ENCODE measurements at places on chromosomes 12 and 14.
A peak's percentile ranks its signal among the peaks of the same experiment; 100 is the strongest.

DNA sequence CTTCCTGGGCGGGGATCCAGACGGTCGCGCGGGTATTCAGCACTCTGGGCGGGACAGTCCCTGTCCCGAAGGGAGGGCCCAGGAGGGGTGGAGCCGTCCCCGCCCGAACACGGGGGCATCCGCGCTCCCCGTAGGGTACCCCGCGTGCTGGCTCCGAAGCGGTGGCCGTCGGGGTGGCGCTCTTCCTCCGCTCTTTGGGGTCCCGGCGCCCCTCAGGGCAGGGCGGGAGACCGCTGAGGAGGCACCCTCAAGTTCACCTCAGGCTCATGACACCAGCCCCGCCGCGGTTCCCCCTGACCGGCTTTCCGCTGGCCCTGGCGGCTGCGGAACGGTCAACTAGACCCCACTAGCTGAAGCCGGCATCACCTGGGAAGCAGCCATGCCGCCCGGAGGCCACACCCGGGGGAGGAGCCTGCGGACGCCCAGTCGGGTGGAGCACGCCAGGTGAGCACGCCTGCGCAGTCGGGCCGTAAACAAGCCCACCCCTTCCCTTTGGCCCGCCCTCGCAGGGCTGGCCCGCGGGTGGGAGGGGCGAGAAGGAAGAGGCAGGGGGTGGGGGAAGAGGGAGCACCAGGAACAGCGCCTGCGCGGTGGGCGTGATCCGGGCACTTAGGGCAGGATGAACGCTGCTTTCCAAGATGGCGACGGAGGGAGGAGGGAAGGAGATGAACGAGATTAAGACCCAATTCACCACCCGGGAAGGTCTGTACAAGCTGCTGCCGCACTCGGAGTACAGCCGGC lies at the start of gene WDR20:
TSS of gene WDR20 (plus strand) at position 612 of the 741 bp plus-strand sequence. CDS start at position 639, 27 bp downstream.
- peak; percentile 99 for DNase-seq

DNA sequence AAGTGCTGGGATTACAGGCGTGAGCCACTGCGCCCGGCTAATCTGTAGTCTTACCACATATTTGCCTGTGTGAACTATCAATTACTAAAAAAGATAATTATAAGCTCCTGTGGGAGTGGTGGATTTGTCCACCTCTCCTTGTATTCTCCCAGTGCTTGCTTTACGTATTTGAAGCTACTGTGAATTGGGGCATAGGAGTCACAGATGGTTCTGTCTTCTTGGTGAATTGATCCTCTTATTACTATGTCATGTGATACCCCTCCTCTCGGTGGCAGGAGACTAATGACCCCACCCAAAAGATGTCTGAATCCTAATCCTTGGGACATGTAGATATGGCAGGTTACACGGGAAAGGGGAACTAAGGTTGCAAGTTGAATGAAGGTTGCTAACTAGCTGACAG lies 11.8 kb downstream of the GPR132 start:
- no peak for DNase-seq

- DNase-seq: no peak
Measured at GRCh38 chr12:64059685-64060084, 162.4 kb downstream of the KICS2 start.

GRCh38 chr12:123164222-123164621 lies 13.3 kb upstream of the PITPNM2 start:
- no peak for DNase-seq

DNA sequence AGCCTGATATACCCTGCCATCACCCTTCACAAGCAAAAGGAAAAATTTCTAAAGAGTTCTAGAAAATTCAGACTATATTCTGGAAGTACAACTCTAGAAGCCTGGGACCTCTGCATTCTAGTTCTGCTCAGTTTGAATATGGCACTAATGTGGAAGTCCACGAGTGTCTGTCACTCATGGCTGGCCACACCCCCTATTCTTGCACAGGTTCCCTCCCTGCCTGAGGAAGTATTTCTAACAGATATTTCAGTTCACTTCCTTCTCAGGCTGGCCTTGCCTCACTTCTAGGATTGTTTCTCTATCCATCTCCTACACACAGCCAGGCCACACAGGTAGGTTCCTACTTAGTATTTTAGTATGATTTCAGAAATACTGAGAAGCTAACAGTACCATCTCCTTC lies 67.4 kb downstream of the PHLDA1 start:
- DNase-seq: no peak

DNA sequence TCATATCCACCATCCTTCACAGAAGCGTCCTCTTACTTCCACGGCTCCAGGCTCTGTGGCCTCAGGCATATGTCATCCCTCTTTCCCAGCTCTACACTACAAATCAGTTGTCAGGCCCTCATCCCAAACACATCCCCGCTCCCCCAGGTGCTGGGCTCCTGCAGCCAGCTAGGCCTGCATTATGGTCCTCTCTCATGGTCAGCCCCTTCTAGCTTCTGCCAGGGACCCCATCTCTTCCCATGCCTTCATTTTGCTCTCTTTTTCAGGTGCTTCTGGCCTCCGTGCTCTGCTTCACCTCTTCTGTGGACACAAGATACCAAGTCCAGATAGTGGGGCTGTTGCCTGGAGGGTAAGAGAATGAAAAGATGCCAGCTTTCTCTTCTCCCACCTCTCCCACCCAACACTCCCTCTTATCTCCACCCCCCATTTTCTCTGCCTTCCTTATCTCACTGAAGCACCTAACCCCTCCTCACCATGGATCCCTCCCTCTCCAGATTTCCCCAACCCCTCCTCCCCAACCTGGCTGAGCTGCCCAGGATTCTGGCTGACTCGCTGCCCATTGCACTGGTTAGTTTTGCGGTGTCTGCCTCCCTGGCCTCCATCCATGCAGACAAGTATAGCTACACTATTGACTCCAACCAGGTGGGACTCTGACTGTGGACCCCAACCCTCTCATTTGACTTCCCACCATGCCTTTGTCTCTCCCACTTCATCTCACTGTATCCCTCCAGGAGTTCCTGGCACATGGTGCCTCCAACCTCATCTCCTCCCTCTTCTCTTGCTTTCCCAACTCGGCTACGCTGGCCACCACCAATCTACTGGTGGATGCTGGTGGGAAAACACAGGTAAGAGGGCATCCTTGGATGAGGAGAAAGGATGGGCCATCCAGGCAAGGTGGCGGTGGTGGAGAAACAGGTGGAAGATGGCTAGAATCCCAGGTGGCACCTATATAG lies 10.4 kb downstream of the B4GALNT1 start:
- DNase-seq: no peak

GRCh38 chr14:77000340-77001270 lies 27.9 kb downstream of the IRF2BPL start:
- peak; percentile 8 for DNase-seq

GRCh38 chr12:131947482-131948027 lies 2.2 kb upstream of the EP400 start:
- DNase-seq: no peak

- DNase-seq: no peak
Measured at GRCh38 chr12:57098546-57098945, 9.6 kb downstream of the NAB2 start.

DNA sequence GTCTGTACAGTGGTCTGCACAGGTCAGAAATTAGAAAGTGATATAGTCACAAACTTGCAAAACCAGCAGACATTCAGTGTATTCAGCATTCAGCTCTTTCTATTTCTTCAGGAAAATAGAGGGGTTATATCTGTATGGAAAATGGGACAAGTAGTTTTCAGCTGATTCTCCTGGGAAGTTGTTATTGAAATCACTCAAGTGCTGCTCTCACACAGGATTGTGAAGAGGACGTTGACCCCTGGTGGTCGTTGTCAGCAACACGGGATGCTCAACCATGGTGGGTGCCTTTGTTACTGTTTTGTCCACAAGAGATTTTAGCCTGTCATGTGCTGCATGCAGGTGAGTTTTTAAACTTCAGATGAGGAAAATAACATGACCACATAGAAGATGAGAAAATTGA lies 981.8 kb downstream of the TMEM121 start:
- no peak for DNase-seq

DNA sequence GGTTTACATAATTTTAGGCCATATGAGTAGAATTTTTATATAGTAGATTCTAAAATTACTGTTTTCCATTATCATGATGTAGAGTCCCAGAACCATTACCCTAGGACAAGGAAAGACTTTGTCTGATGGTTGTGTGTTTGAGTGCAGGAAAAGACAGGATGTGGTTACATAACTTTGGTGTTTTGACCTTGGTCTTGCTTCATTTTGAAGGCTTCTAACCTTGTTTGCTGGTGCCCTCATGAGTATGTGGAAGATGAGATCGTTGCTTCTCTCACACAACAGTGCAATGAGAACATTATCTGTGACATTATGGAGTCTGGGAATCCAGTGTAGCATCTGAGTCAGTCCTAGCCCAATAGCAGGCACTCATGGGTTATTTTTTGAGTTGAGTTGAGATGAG lies 106.2 kb downstream of the IGF1 start:
- DNase-seq: no peak

DNA sequence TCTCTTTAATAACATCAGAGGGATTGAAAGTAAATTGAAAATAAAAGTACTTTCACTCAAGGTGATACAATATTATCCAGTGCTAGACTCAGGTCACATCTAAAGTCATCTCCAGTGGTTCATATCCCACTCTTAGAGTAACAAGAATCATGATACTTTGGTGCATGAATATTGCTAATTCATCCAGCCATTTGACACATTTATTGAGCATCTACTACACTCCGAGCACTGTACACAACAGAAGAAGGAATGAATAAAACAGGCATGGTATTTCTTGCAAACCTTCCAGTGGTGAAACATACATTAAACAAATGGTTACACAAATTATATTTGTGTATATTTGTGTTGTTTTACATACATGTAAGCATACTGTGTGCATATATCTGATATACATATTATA lies 116.0 kb upstream of the TMCC3 start:
- DNase-seq: no peak

GRCh38 chr12:12336049-12336411 lies 14.0 kb downstream of the MANSC1 start:
- DNase-seq: no peak

DNA sequence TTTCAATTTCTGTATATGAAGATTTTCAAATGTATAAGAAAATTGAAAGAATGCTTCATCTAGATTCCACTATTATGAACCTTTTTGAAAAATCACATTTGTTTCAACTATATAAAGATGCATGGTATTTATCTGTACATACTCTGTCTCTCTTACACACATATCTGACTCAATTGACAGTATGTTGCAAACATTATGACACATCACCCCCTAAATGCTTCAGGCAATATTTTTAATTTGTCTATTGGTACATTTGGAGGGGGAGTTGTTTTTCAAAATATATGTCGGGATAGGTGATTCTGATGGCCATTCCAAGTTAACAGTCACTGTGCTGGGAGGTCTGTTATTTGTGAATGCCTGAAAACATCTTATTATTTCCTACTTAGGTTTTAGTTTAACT lies 14.4 kb downstream of the PCNX1 start:
- no peak for DNase-seq

DNA sequence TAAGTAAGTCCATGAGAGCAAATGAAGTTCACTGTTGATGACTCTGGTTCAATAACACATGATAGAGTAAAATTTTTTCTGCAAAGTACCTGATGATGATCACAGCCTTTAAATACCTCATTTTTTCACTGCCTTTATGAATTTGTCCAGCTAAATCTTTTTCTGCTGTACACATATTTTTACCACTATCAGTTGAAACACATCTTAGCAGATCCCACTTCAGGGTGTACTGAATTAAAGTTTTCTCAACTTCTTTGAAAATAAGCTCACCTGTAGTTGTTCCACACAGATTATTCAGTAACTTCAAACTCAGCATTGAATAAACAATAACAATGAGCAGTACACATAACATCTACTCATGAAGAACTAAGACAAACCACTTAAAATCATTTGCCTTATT lies 385.9 kb downstream of the NELL2 start:
- DNase-seq: no peak

DNA sequence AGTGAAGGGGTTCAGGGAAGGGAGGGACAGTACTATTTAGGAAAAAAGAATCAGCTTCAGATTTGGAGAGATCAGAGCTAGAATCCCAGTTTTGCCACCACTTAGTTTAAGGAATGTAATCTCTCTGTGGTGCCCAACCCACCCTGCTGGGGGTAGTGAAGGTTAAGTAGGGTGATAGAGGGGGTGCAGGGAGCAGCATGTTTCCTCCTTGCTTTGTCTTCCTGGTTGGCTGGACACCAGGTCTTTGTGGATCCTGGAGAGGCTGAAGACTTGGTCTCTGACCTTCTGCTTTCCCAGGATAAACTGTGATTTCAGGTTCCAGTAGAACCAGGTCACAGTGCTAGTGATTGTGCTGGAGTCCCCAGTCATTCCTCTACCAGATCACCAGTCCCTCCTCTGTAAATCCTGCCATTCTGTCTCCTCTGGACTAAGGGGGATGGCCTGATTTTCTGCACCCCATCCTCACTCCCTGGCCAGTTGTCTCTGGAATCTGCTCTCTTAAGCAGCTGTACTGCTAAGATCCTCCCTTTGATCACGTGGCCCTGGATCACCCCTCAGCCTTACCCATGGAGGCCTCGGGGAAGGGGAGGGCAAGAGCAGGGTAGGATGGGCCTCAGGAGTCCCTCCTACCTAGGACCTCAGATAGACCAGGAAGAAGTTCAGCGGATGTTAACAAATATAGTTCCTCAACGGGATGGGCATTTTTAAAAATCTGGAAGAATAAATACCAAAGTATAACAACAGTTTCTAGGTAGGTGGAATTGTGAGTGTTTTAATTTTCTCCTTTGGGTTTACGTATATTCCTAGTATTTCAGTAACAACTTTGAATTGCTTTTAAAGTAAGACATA lies 3.1 kb downstream of the MAP3K12 start:
- no peak for DNase-seq

DNA sequence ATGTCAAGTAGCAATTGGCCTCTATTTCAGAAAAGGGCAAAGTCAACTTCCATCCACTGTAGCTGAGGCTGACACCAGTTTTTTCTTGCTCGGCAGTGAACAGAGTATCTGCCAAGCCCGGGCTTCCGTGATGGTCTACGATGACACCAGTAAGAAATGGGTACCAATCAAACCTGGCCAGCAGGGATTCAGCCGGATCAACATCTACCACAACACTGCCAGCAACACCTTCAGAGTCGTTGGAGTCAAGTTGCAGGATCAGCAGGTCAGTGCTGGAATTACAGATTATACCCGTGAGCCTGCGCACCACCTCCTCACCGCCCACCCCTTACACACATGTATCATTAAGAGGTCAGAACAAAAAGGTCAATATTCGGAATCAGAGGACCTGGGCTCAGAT lies 19.4 kb downstream of the EVL start:
- DNase-seq: no peak

DNA sequence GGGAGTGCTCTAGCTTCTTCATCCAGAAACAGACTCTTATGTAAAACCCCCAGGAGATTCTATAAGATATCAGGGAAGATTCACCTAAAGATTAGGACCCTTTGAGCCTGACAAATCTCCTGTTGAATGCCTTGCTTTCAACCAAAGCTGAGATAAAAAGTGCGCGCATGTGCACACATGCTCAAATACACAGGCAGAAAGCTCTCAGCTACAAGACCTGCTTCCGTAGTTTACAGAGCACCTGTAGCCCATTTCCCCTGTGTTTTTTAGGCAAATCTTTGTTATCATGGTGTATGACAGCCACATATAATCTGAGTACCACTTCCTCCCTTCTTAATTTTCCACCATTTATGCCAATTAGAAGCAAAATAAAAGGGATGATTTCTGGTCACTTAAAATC lies 866.9 kb downstream of the NRXN3 start:
- DNase-seq: no peak

Data from stimulated activated CD4-positive, alpha-beta T cell treated with anti-CD3 and anti-CD28 coated beads, Interleukin-4, amount 100 ng/mL, for 1 hour (primary cell).